ENCODE measurements at places on chromosomes 1 and 21.

- H3K27ac ChIP-seq, result no peak overlapping the region
- no peaks in the 10 kb centered on the region for H3K36me3 ChIP-seq
- no peak overlapping the region for H3K4me3 ChIP-seq
- no peaks in the 10 kb centered on the region for H3K27me3 ChIP-seq
Measured at GRCh38 chr21:44837537-44837936, 19.7 kb upstream of the SUMO3 start.

GRCh38 chr1:26177182-26177684 is at the start of gene CNKSR1:
Gene CNKSR1, plus strand, starts transcription at chr1:26177491. Its CDS starts 57 bp downstream, at chr1:26177548.
- H3K36me3 ChIP-seq, result no peaks in the 10 kb centered on the region
- DNase-seq, result no peak
- no peak within 1 kb of the TSS for H3K27ac ChIP-seq
- no peak within 1 kb of the TSS for H3K4me3 ChIP-seq

DNA sequence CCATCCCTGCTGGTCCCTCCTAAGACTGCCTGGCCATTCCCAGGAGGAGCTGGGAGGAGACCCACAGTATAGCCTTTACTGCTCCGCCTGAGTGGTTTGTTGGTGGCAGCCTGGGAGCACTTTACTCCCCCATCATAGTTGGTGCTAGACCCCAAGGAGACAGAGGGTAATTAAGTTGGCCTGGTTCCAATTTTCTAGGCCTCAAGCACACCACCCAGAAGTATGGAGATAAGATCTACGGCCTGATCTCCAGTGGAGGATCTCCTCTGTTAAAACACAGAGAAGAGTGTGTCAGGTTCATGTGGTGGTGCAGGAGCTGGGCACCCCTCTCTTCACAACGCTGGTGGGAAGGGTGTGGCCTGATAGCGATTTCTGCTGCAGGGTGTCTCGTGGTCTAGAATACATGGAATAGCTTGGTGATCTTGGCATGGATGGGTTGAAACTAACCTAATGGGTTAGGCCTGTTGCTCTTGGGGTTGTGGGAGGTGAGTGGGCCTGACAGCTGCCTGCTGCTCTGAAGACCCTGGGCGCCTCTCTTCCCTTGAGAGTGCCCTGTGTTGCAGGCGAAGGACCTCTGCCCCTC is 68.5 kb downstream of the FASLG start:
- no peak overlapping the region for H3K4me3 ChIP-seq
- no peak overlapping the region for H3K27ac ChIP-seq
- H3K36me3 ChIP-seq, result no peaks in the 10 kb centered on the region
- peaks cover 9% of the 10 kb centered on the region for H3K4me1 ChIP-seq
- no peaks in the 10 kb centered on the region for H3K27me3 ChIP-seq

GRCh38 chr1:150622303-150622975 is 7.0 kb downstream of the ENSA start:
- H3K27ac ChIP-seq, result peak overlapping the region; percentile 31
- peaks cover 24% of the 10 kb centered on the region for H3K4me1 ChIP-seq
- H3K4me3 ChIP-seq, result no peak overlapping the region
- no peaks in the 10 kb centered on the region for H3K27me3 ChIP-seq
- DNase-seq, result no peak

GRCh38 chr1:205933671-205934618 is 9.3 kb downstream of the SLC26A9 start:
- H3K4me3 ChIP-seq, result no peak overlapping the region
- H3K4me1 ChIP-seq, result no peaks in the 10 kb centered on the region
- no peak overlapping the region for H3K27ac ChIP-seq
- peaks cover 4% of the 10 kb centered on the region for H3K27me3 ChIP-seq
- DNase-seq, result no peak

DNA sequence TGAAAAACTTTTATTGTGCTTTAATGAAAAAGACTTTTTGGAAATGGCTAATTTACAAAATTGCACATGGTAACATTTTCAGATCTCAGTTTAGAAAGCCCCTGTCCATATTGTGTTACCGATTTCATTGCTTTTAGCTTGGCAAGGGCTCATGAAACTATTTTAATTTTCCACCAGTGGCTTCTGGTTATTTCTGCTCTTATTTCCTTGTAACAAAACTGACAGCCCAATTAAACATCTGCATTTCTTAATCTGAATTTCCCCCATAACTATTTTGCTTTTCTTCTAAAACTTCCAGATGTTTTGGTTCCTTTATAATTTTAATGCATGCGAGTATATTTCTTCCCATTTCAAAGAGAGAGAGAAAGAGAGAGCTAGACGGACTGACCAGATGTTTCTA is 264.8 kb downstream of the PTPRC start:
- H3K36me3 ChIP-seq, result no peaks in the 10 kb centered on the region
- H3K4me1 ChIP-seq, result no peaks in the 10 kb centered on the region
- H3K27me3 ChIP-seq, result no peaks in the 10 kb centered on the region
- no peak overlapping the region for H3K4me3 ChIP-seq
- H3K27ac ChIP-seq, result no peak overlapping the region
- no peak for DNase-seq

DNA sequence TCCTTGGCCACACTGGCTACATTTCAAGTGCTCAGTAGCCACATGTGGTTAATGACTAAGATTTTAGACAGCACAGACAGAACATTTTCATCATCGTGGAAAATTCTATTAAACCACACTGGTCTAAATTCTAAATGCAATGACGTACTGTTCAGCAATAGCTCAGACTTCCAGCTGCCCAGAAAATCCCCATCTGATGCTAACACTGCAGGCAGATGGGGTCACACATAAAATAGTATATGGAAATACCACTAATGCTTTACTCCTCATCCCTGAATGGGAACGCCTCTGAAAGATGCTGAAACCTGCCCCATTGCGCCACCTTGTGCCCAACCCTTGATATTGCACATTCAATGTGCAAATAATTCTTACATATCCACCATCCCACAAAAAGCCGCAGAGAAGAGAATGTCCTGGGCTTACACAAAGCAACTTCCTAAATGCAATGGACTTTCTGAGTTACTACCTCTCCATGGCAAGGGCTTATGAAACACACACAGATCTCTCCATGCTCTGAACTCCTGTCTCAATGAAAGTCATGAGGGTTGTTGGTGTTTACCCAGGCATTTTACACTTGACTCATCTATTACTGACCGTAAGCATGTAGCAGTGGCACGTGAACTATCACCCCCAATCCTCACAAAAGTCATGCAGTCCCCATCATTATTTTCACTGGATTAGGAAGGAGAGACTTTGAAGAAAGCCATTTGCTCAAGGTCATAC is 20.3 kb upstream of the SLC5A9 start:
- no peaks in the 10 kb centered on the region for H3K27me3 ChIP-seq
- H3K27ac ChIP-seq, result no peak overlapping the region
- H3K36me3 ChIP-seq, result no peaks in the 10 kb centered on the region
- peak; percentile 57 for DNase-seq

- no peaks in the 10 kb centered on the region for H3K4me1 ChIP-seq
- DNase-seq, result no peak
- H3K27me3 ChIP-seq, result no peaks in the 10 kb centered on the region
Measured at GRCh38 chr1:207230441-207230840, 91.0 kb upstream of the CD55 start.

- H3K27me3 ChIP-seq, result no peaks in the 10 kb centered on the region
- no peak overlapping the region for H3K27ac ChIP-seq
- no peak overlapping the region for H3K4me3 ChIP-seq
- DNase-seq, result no peak
- peaks cover 26% of the 10 kb centered on the region for H3K4me1 ChIP-seq
- H3K36me3 ChIP-seq, result peaks cover 22% of the 10 kb centered on the region
Measured at GRCh38 chr1:26789931-26790330, 2.2 kb downstream of the PIGV start.

GRCh38 chr1:6961905-6962477 is 176.7 kb downstream of the CAMTA1 start:
- H3K4me1 ChIP-seq, result peaks cover 18% of the 10 kb centered on the region
- H3K27ac ChIP-seq, result no peak overlapping the region
- no peaks in the 10 kb centered on the region for H3K36me3 ChIP-seq
- no peak for DNase-seq
- no peak overlapping the region for H3K4me3 ChIP-seq

- no peaks in the 10 kb centered on the region for H3K27me3 ChIP-seq
- H3K4me3 ChIP-seq, result no peak overlapping the region
- H3K4me1 ChIP-seq, result peaks cover 10% of the 10 kb centered on the region
- DNase-seq, result no peak
Measured at GRCh38 chr1:33097137-33097611, 16.2 kb downstream of the AZIN2 start.

GRCh38 chr1:93081716-93082115 is 2.6 kb downstream of the MTF2 start:
- H3K27me3 ChIP-seq, result no peaks in the 10 kb centered on the region
- DNase-seq, result no peak

Measured in B cell (primary cell).